ENCODE measurements at places on chromosomes 4 and X.
A peak's percentile ranks its signal among the peaks of the same experiment; 100 is the strongest.

- DNase-seq: no peak
Observed at GRCh38 chrX:22818061-22818460, 181.7 kb upstream of the DDX53 start.

- DNase-seq: no peak
Observed at GRCh38 chr4:24792552-24792951, 2.8 kb upstream of the SOD3 start.

DNA sequence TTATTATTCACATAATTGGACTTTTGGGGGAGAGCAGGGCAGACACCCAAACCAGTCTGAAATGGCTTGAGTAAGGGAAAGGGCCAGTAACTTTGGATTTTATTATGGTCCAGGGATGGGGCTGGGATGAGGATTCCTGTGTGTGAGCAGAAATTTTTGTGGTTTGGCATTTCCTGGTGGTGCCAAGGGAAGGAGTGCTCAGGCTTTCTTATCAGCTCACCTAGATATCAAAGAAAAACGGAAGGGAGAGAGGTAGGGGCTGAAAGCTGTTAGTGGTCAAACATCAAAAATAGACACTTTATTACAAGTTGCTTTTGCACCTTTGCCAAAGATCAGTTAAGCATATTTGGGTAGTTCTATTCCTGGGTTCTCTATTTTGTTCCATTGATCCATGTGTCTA, 128.5 kb upstream of the DIPK2B start:
- no peak for DNase-seq

DNA sequence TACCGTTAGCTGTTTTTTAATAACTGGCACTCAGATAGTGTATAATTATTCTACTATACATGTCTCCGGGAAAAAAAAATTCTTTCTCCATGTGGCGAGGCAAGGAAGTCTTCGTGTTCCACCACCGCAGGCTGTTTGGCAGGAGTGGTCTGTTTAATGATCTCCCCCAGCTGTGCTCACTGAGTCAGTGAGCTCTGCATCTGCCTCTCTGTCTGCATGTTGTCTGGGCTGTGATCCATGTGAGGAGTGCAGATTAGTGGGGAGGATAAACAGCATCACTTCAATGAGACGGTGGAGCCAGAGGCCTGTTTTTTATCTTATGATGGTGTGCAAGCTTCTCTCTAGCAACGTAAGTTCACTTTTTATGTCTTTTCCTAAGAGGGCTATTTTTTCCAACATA, 69.8 kb downstream of the RPS3A start:
- no peak for DNase-seq

DNA sequence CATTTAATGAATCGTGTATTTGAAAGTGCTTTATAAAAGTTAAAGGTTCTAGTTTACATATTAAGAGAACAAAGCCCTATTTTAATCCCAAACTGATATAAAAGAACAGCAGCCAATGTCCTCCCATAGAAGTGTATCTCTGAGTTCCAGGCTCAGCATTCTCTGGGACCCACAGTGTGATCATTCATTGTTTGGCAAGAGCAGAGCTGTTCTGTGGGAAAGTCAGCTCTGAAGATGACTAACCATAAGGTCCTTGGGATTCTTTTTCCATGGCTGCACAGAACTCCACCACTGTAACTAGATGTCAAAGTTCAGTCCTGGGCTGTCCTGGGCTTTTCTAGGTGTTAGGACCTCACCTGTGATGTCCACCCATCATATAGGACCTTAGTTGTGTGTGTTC, 157.0 kb upstream of the TLL1 start:
- no peak for DNase-seq

- peak; percentile 23 for DNase-seq
Observed at GRCh38 chrX:110146521-110146920, 143.6 kb downstream of the TMEM164 start.

DNA sequence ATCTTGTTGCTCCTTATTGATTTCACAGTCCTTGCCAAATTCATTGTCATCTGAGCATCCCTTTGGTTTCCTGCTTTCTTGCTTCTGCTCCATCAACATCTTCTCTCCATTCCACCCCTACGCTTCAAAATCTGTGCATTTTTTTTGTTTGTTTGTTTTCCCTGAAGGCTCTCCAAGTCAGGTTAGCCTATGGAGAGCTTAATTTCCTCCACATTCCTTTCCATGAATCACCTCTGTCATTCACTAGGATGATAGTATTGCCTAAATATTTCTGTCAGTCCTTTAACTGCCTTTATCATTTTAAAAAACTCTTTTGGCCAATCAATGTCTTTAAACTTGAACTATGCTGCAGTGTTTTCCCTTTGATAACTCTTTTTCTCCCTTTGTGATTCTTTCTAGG, 67.7 kb downstream of the PPARGC1A start:
- DNase-seq: no peak

DNA sequence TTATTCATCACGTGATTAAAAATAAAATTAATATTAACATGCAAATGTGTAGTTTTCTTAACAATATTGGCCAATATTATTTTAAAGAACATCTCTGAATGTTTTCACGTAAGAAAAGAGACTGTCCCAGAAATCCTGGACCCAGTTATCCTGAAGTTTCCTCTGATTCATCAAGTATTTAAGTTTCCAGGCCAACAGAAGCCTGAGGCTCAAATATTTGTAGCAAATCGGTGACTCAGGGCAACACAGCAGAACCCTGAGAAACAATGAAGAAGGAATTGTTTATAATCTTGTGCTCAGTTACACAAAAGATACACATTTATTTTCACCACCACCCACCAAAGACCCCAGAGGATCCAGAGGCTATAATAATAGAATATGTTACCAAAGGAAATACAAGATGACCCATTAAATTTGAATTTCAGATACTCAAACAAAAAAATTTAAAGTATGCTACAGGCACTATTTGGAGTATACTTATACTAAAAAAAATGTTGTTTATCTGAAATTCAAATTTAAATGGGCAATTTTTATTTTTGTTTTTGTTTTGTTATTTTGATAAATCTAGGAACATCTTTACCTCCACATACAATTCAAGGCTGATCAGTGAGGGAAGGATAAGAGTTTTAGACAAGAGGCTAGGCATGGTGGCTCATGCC, 33.9 kb upstream of the SLC7A11 start:
- DNase-seq: no peak

GRCh38 chrX:387729-388128, 1.0 kb upstream of the PPP2R3B start:
- DNase-seq: no peak
